GM13976 (cell line): ENCODE measurements at places on chromosomes 5 and 9.

DNA sequence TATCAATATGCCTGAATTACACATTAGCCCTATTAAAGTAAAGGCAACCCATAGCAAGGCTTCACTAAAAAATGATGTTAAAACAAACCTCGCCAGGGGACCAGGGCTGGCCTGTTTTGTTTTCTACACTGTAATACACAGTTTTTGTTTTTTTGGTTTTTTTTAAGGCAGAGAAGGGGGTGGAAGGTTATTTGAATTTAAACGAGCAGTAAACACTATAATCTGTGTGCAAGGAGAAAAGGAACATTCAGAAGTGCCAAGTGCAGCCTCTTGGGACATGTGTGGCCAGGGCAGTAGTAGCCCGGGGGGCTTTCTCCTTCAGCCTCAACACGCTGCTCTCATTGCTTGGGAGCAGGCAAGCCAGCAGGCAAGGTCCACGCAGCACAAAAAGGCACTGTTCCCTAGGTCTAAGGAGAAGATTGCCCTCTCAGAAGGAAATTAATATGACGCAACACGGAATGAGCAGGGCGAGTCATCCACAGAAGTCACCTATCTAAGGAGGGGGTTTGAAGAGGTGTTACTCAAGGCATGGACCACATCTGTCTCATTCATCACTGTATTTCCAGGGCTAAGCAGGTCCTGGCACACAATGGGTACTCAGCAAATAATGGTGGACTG lies 16.2 kb downstream of the SIL1 start:
- no peak for DNase-seq

DNA sequence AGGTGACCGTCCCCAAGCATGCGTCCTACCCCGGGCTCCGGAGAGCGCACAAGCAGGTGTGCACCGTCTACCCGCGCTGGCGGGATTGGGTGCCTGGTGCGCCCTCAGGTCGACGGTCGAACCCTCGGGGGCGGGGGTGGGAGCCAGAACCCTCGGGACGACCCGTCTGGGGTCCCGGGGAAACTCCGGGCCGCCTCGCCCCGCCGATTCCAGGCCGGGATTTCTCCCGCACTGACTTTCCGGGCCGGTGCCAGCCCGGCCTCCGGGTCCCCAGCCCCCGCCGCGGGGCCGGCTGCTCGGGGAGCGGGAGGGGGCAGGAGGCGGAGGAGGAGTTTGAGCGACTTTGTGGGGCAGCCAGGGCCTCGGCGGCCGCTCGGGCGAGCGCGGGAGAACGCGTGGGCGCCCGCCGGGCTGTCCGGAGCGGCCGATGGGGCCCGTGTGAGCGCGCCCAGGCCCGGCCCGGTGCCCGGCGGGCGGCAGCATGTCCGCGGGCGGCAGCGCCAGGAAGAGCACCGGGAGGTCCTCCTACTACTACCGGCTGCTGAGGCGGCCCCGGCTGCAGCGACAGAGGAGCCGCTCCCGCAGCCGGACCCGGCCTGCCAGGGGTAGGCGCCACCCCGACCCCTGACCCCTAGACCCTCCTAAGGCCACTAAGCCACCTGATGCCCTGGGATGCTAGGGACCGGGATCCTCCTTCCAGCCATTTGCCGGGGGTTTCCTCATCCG lies at the start of gene DAB2IP:
DAB2IP (plus strand) TSS at position 340 of the 726 bp plus-strand sequence; CDS start at position 482, 142 bp downstream.
- DNase-seq = no peak

DNA sequence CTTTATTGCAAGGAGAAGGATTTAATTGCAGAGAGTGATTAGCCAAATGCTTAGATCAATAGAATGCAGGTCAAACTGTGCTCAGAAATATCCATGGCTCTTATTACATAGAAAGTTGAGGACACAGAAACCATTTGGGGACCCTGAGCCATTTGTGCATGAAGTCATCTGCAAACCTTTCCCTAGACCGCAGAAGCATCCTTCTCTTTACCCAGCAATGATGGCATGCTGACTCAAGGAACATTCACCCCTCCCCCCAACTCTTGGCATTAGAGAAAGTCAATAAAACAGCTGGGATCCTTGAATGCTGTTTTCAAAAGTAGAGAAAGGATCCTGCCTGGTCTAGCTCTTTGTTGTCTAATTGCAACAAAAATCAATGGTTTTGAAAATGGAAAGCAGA lies 73.5 kb downstream of the PPP2R2B start:
- no peak for DNase-seq

DNA sequence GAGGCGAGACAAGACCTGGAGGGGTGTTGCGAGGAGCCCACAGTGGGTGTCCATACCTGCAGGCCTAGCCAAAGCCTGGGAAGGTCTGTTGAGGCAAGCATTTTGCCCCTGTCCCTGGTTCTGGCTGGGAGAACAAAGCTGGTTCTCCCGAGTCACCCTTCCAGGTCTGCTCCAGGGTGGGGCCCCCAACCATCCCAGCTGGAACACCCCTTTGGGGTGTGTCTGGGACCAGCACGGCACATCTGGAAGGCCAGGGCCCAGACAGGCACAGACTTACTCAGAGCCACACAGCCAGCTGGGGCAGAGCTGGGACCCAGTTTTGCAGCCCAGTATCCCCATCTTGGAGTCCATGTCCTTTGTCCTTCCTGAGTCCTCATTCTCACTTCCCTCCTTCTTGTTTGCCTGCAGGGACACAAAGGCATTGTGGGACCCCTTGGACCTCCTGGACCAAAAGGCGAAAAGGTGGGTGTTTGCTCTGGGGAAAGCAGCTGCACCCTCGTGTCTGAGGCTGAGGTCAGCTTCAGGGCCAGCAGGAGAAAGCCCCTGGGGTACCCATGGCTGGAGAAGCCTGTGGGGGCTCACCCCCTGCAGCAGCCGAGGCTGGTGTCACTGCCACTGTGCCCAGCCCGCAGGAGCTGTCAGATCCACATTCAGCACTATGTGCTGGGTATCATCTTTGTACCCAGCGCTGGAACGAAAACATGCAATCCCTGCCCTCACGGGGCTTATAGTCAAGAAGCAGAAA lies 38.4 kb upstream of the ORM1 start:
- DNase-seq = no peak

GRCh38 chr5:18944771-18945170 lies 1043.2 kb downstream of the CDH18 start:
- no peak for DNase-seq

GRCh38 chr9:134811673-134812342 lies 68.8 kb upstream of the FCN2 start:
- DNase-seq = no peak

GRCh38 chr5:77499973-77500372 lies 7.9 kb upstream of the WDR41 start:
- no peak for DNase-seq

DNA sequence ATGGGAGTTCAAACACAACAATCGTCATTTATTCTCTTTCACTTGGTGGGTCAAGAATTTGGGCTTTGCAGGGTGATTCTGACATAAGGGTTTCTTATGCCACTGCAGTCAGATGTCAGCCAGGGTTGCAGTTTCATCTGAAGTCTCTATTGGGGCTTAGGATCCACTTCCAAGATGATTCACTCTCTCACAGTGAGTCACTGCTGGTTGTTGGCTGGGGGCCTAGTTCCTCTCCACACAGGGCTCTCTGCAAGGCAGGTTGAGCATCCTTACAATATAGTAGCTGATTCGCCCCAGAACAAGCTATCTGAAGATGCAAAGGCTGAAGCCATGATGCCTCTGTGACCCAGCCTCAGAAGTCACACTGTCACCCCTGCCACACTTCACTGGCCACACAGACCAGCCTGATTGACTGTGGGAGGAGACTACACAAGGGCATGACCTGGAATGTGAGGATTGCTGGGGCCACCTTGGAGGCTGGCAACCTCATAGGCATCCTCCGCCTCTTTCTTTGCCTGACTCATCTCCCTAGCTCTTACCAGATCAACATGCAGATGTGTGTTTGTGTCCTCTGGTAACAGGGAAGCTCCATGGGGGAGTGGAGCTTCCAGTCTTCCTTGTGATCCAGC lies 4.5 kb upstream of the CARD19 start:
- DNase-seq = no peak

DNA sequence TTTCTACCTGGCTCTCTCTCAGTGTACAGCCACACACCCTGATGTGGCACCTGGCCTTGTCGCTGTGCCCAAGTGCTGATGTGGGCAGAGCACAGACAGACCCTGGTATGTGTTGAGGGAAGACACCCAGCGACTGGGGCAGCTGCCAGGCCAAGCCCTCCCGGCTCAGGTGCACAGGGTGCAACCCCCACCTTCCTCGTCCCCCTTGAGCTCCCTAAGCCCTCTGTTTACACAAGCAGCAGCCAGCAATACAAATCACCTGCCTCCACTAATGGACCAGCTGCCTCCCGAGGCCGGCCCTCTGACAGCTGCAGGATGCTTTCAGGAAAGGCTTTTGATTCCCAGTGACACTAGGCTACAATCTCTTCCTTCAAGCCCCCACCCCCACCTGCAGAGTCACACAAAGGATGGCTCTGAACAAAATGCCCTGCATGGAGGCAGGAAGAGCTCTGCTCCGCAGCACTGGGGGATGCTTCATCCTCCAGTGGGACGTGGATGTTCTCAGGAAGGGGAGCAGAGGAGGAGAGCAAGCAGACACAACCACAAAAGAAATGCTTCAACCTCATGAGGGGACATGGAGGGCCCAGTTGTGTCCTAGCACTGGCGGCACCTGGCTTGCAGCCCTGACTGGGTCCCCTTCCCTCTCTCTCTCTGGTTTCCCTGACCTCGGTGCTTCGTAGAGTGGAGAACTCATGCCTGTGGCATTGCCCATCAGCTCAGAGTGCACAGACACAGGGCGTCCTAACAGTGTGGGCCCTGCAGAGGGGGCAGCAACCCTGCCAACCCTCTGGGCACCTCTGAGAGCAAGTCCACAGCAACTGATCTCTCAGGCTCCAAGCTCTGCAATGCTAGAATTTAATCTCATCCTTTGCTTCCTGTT lies 140.8 kb downstream of the BARX1 start:
- DNase-seq = peak; percentile 7

GRCh38 chr9:34647084-34647403 lies 569 bp downstream of the GALT start:
- no peak for DNase-seq

DNA sequence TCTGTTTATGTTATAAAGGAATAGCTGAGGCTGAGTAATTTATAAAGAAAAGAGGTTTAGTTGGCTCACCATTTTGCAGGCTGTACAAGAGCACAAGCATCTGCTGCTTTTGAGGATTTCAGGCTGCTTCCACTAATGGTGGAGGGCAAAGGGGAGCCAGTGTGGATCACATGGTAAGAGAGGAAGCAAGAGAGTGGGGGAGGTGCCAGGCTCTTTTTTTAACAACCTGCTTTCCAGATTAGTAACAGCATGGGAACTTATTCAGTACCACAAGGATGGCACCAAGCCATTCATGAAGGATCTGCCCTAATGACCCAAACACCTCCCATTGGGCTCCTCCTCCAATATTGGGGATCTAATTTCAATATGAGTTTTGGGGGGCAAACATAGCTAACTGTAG lies 40.4 kb downstream of the CCL28 start:
- DNase-seq = no peak

GRCh38 chr9:124506433-124506832 lies 766 bp downstream of the NR5A1 start:
- no peak for DNase-seq

GRCh38 chr5:174790906-174791305 lies 66.5 kb downstream of the MSX2 start:
- no peak for DNase-seq

DNA sequence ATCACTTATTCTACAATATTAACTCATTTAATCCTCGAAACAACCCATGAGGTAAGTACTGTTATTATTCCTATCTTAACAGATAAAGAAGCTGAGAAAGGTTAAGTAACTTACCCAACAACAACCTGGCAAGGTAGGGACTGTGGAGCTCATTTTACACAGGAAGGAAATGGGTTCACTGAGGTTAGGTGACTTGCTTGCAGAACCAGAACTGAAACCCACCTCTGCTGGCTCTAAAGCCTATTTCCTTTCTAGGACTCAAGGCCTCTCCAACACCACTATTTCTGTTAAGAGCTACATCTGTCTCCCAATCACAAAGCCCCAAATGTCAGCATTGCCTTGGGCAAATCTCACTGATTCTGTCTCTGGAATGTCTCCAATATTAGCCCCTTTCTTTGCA lies 38.9 kb upstream of the IFNK start:
- no peak for DNase-seq

DNA sequence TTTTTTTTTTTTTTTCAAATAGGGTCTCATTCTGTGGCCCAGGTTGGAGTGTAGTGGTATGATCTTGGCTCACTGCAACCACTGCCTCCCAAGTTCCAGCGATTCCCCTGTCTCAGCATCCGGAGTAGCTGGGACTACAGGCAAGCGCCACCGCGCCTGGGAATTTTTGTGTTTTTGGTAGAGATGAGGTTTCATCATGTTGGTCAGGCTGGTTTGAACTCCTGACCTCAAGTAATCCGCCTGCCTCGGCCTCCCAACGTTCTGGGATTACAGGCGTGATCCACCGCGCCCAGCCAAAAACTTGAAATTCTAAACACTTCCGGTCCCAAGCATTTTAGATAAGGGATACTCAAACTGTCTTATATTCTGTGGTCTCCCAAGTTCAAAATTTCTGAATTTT lies 718.9 kb upstream of the MEF2C start:
- DNase-seq = no peak

- no peak for DNase-seq
Observed at GRCh38 chr5:43993634-43994351, 390.8 kb downstream of the NNT start.

GRCh38 chr5:141272906-141273305 lies 27.7 kb downstream of the PCDHB15 start:
- no peak for DNase-seq

- no peak for DNase-seq
Observed at GRCh38 chr9:6590772-6591384, 54.7 kb downstream of the GLDC start.

DNA sequence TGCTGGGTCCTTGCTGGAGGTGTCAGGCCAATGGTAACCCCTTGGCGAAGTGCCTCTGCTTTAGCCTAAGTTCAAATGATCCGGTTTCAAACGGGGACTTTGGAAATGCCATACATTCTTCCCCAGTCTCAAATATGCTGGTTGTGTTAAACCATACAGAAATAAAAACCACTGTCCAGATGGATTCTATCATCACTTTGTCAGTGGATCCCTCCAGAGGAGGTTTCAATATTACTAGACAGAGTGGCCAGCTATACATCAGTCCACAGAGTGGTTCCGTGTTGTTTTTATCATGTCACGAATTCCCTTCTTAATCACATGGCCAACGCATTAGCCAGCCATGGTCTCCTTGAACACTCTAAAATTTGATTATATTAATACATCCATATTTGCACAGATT lies 7.3 kb upstream of the RANBP17 start:
- DNase-seq = no peak

DNA sequence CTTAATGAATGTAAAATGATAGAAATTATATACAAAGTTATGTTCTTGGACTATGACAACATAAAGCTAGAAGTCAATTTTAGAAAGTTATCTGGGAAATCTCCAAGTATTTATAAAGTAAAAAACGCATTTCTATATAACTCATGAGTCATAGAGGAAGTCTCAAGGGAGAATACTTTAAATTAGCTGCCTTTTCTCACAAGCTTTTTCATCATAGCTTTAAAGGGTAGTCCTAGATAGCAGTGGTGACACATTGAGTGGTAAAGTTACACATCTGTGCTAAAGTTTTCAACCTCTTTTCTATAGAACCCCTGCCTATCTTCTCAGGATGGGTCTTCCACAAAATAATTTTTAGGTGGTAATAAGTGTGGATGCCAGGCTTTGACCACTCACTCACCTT lies 598.3 kb upstream of the FAM174A start:
- no peak for DNase-seq

GRCh38 chr9:136511670-136512592 lies 29.1 kb upstream of the SEC16A start:
- no peak for DNase-seq

GRCh38 chr9:89462817-89463683 lies 34.9 kb downstream of the SEMA4D start:
- DNase-seq = no peak
